GM04503 (cell line): ENCODE measurements at places on chromosomes 5 and 9.

- DNase-seq: no peak
Measured at GRCh38 chr5:37005252-37005651, 128.7 kb downstream of the NIPBL start.

DNA sequence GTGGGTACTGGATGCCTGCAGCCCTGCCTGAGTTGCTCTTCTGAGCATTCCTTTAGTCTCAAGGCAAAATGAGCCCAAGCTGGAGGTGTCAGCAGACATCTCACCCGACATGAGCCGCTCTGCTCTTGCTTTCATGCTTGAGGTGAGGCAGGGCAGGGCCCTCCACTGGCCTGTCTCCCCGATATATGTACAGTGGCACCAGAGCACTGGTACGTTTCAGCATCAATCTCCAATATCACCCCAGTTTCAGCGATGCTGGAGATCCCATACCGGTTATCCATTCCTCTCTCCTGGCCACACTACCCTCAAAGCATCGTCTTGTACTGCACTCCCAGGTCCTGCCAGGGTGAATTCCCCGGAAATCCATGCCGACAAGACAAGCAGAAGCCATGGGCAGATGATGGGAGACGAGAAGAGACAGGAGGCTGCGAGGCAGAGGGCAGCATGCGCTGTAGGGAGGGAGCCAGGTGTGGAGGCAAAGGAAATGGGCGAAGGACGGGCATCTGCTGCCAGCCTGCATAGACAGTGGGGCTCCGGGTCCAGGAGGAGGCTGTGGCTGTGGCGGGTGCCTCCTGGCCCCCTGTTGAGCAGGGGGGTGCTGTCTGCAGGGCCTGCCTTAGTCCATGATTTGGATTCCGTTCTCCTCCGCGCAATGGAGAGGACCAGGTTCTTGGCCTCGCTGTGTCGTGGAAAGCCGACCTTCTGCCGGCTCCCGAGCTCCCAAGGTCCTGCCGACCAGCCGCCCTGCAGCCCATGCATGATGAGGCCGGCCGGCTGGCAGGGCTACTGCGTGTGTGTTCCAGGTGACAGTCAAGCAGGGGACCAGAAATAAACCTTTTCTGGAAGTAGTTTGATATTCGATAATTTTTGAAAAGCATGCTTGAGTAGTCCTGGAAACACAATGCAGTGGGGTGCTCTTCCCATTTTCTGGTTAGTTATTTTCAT lies 152.2 kb upstream of the IRX2 start:
- no peak for DNase-seq

- DNase-seq: peak; percentile 16
Measured at GRCh38 chr5:83096660-83097339, 19.5 kb downstream of the XRCC4 start.

- peak; percentile 40 for DNase-seq
Measured at GRCh38 chr5:73867345-73868335, 241.6 kb downstream of the ARHGEF28 start.

- DNase-seq: no peak
Measured at GRCh38 chr9:137162505-137163364, 7.1 kb downstream of the LRRC26 start.

- no peak for DNase-seq
Measured at GRCh38 chr5:149618581-149619248, 37.4 kb downstream of the ARHGEF37 start.

GRCh38 chr9:16720386-16720785 lies 150.1 kb downstream of the BNC2 start:
- DNase-seq: no peak

- DNase-seq: no peak
Measured at GRCh38 chr5:95283761-95284571, 928 bp downstream of the MCTP1 start.

DNA sequence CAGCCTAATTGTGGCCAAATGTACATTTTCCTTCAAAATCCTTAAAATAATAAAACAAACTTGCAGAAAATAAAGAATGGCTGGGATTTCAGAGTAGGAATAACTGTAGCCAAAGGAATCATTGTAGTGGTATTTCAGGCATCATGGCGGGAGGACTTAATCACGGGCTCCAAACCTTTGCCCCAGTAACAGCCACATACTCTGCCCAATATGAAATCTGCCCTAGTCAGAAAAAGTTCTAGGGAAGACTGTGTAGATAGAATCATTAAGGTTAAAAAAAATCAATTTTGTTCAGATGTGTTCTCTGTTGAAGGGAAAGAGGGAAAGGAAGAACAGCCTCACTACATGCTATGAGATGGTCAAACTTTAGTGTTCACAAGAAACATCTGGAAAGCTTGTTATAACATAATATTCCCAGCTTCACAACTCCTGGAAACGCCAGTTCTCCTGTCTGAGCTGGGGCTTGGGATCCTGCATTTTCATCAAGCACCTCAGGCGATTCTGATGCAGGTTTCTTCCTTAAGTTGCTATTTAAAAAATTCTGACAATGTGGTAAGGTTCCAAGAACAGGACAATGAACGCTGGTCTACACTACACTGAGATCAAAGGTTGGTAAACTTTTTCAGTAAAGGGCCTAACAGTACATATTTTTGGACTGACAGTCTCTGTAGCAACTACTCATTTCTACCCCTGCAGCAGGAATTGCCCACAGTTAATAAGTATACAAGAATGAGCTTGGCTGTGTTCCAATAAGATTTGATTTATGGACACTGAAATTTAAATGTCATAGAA lies 87.9 kb downstream of the CEMIP2 start:
- DNase-seq: no peak

GRCh38 chr9:4365055-4365454 lies 65.2 kb upstream of the GLIS3 start:
- DNase-seq: no peak

DNA sequence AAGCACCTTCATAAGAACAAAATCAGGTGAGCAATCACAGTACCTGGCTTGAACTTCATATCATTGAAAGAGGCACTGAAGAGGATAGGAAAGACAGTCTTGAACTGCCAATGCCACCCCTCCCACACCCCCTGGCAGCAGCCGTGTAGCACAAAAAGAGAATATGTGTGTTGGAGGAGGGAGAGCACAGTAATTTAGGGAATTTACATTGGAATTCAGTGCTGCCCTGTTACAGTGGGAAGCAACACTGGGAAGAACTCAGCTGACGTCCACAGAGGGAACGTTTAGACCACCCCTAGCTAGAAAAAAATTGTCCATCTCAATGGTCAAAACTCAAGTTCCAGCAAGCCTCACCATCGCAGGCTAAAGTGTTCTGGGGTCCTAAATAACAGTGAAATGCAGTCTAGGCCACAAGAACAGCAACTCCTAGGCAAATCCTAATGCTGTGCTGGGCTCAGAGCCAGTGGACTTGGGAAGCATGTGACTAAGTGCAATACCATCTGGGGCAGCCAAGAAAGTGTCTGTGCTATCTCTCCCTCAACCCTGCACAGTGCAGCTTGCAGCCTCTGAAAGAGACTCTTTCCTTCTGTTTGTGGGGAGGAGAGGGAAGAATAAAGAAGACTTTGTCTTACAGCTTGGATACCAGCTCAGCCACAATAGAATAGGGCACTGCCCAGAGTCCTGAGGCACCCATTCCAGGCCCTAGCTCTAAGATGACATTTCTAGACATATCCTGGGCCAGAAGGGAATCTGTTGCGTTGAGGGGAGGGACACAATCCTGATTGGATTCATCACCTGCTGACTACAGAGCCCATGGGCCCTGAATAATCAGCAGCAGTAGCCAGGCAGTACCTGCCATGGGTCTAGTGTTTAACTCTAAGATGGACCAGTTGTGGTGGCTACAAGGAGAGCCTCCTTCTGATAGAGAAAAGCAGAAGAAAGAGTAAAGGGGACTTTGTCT lies 62.1 kb upstream of the VLDLR start:
- peak; percentile 80 for DNase-seq

GRCh38 chr5:28415791-28416443 lies 1377.5 kb upstream of the CDH9 start:
- no peak for DNase-seq

DNA sequence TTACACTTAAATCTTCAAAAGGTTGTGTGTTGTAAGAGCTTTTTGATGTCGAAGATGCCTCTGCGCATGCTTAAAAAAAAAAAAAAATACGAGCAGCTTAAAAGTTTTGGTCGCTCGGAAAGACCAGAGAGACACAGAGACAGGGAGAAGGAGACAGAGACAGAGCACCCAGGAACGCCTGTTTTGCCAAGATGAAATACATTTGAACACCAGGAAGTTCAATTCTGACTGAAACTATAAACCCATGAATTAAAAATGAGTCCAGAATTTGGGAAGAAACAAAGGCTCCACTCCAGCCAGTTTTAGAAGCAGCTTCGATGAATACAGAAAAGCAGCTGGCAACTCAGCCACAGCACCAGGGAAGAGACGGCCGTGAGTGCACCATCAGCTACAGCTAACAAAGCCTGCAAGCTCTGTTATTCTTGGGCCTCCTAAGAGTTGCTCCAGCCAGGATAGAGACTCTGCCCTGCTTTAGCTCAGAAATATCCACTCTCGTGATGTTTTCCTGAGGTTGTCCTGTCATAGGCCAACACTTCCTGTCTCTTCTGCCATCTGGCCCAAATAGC lies 2.5 kb upstream of the ZNF474 start:
- DNase-seq: no peak
